ENCODE measurements at places on chromosomes 6 and 20.

GRCh38 chr6:71083308-71083820 lies 126.5 kb upstream of the B3GAT2 start:
- no peak for DNase-seq

DNA sequence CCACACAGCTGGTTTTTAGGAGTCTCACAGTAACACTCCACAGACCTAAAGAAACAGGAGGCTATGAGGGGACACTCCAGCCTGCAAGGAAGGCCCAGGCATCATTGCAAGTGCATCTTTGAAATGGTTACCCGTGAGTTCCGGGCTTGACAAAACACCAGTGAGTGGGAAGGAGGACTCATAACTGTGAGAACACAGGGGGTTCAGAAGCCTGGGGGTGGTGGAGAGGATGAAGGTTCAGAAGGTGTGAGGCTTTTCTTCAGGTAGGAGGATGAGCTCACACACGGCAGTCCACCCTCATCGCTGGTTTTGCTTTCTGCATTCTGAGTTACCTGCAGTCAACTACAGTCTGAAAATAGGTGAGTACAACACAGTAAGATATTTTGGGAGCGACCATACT lies 39.9 kb downstream of the MAP7 start:
- no peak for DNase-seq

- DNase-seq, result no peak
These were observed 391.8 kb downstream of the SAMD5 start for GRCh38 chr6:147900247-147900830.

- DNase-seq, result no peak
These were observed 37.9 kb upstream of the PNRC1 start for GRCh38 chr6:89042664-89043063.

DNA sequence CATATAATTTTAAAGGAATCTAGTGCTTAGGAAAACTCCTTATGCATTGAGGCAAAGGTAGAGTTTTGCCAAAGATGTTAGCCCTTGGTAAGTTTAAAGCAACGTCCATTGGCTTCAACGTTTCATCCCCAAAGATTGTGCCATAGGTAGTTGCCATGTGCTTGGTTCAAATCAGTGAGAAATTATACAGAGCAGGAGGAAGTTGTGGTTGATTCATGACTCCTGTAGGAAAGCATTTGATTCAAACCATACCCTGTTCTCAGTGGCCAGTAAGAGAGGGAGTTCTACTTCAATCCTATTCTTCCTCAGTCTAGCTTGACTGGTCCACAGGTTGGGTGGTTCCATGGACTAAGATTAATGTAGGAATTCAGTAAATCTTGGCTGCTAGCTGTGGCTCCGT lies 535.6 kb downstream of the QKI start:
- no peak for DNase-seq

- DNase-seq, result no peak
These were observed 10.1 kb upstream of the BICRAL start for GRCh38 chr6:42771741-42772100.

DNA sequence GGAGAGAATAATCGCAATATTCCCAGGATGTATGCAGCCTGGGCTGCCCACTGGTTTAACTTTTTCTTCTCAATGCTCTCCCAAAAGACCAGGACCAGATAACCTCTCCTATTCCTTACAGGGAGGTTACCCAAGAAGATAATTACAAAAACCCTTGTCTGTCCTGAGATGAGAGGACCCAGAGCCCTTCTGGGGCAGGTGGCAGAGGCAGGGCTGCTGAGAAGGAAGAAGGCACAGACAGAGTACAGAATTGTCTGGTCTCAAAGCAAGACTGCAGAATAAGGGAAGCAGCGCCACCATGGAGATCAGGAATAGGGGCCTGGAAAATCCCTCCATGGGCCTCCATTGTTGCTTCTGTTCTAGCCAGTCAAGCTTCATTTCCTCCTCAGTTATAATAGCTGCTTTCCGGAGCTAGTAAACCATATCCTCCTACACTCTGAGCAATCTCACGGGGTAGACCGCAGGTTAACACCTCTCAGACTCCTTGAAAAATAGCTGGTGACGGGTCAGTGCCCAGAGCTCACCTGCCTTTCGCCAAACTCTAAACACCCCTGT lies 463 bp upstream of the HLA-DMB start:
- no peak for DNase-seq

DNA sequence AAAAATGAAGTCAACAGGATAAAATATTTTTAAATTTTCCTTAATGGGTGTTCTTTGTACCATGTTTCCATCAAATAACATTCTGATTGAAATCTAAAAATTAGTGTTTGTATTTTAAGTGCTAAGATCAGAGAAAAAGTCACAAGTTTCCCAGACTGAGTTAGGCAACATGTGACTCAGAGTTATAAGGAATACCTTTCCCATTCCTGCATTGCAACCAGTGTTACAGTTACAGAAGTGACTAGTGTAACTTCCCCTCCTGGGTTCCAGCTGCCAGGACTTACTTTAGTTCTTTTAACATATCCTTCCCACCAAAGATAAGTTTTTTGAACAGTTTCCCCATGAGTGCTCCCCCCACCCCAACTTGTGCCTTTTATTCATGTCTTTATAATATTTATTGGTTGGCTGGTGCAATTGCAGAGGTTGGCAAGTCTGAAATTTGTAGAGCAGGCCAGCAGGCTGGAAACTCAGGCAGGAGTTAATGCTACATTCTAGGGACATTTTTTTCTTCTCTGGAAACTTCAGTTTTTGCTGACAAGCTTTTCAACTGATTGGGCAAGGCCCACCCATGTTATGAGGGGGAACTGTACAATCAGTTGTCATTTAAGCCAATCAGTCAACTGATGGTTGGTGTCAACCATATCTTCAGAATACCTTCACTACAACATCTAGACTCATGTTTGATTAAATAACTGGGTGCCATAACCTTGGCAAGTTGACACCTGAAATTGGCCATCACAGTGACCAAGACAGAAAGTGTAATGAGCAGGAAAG lies 22.9 kb upstream of the ESR1 start:
- DNase-seq, result no peak

DNA sequence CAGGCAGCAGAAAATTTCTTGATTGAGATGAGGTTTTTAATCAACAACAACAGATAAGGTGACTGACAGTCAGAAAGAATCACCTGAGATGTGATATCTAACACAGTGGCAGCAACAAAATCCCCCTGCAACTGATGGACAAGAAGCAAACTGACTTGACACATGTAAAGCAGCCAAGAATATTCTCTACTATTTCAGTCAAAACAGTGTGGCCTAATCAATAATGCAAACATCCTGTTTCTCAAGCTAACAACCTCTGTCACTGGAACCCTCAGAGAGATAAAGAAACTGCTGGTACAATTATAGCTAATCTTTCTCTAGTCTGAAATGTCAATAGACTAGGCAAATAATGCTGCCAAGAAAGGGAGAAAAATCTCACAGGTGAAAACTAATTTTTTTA lies 4.6 kb upstream of the CGA start:
- no peak for DNase-seq

DNA sequence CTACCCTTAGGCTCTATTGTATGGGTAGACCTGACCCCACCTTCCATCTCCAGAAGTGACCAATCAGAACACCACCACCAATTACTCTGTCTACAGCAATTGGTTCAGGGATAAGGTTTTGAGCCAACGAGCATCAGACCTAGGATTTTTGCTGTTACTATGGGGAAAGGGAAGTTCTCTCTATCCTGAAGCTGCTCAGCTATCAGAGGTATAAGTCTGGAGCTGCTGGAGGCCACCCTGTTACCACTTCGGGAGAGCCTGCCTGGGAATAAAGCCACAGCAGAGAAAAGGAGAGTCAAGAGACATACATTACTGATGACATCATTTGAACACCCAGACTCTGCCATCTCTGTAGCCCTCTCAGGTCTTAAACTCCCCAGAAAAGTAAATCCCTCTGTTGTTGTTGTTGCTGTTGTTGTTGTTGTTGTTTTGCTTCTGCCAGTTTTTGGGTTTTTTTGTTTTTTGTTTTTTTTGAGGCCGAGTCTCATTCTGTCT lies 94.5 kb downstream of the PREX1 start:
- DNase-seq, result no peak

DNA sequence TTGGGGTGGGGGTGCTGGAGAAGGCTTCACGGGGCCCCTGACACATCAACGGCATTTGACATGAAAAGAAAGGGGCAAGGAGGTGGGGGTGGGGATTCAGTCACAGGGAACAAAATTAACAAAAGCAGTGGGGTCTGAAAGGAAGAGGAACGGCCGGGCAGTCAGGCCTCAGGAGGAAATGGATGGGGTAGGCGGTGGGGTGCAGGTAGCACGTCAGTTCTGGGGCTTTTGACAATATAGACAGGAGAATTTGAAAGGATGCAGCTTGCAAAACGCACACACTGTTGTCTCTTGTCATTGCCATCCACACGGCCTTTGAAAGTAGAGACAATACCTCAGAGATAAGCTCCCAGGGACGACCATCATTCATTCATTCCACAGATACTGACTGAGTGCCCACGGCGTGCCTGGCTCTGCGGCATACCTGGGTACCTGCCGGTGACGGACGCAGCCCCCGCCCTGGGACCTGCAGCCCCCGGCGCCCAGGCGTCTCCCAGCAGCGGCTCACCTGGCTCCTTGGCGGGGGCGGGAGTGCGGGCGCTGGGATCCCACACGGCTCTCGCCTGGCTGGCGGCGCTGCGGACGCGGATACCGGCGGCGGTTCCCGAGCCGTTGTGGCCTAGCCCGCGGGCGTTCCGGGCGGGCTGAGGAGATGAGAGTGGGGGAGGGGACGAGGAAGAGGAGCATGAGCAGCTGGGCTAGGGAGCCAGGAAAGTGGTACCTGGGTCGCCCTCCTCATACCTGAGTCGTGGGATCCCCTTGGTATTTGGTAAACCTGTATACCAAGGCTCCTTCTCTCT lies at the start of gene SLC26A8:
Gene SLC26A8 (minus strand): TSS at position 646 of the 800 bp plus-strand sequence. CDS start 4,934 bp downstream, outside the sequence.
- DNase-seq, result no peak

GRCh38 chr6:21887231-21888185 lies 294.0 kb downstream of the SOX4 start:
- DNase-seq, result no peak

DNA sequence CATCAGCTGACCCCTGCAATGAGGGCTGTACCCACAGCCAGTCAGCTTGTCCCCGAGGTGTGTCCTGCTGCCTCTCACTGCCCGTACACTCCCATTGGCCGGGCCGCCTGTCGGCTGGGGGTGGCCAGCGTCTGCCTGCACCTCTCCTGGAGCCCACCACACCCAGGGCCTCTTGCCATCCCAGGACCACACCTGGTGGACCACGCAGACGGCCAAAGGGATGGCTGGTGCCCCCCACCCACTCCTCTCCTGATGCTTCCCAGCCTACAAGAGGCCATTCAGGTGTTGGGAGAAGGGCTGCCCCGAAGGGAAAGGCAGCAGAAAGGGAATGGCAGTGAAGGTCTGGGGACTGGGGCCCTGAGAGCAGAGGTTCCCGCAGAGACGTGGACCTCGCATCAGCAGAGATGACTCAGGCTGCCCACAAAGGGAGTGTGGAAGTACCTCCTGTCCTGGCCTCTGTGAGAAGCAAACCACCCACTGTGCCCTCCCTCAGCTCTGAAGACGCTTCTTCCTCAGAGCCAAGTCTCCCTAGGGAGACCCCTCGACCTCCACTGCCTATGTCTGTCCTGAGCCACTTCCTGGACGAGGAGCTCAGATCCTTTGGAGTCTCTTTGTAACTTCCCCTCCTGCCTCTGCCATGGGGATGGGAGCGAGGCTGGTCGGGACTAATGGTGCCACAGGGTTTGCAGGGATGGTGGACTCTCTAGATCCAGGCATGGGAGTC lies 60.9 kb downstream of the PYGB start:
- DNase-seq, result no peak

DNA sequence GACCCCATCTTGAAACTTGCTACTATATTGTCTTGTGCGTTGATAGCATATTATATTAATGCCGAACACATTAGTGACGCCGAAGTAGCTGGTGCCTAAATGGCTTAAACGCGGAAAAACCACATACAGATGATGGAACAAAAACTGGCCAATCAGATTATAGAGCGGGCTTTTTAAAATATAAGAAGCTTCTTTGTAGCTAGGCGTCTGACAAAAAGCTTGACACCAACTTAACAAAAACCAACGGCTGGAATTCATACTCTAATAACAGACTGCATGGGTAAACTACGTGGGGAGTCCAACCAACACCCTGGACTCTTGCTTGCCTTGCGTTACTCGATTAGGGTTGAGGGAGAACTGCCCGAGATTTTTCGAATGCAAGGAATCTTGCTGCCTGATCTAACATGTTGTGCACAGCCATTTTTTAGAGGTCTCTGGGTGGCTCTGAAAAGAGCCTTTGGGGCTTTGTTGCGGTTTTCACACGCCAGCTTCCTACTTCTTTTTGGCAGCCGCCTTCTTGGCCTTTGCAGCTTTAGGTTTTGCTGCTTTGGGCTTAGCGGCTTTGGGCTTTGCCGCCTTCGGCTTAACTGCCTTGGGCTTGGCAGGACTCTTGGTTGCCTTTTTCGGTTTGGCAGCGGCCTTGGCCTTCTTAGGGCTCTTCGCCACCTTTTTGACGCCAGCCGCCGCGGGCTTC lies 45.7 kb downstream of the OR2B2 start:
- peak; percentile 61 for DNase-seq

DNA sequence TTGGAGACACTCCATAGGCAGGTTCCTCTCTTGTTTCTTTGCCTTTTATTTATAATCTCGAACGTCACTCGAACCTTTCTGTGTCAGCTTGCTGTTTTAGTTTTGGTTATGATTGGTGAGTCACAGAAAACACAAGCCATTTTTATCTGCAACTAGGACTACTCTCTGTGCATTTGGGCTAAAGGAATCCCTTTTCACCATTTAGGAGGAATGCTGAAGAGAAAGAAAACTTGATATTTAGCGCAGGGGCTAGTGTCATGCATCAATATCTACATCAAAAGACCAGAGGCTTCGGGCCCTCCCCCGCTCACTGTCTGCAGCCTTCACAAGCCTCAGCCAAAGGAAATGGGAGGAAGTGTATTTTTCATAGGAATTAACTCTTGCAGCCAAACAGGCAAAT lies 507.8 kb upstream of the CITED2 start:
- no peak for DNase-seq

GRCh38 chr6:119501798-119502483 lies 152.4 kb upstream of the MAN1A1 start:
- DNase-seq, result no peak

- DNase-seq, result no peak
These were observed 211.9 kb upstream of the PMEPA1 start for GRCh38 chr20:57921676-57922075.

DNA sequence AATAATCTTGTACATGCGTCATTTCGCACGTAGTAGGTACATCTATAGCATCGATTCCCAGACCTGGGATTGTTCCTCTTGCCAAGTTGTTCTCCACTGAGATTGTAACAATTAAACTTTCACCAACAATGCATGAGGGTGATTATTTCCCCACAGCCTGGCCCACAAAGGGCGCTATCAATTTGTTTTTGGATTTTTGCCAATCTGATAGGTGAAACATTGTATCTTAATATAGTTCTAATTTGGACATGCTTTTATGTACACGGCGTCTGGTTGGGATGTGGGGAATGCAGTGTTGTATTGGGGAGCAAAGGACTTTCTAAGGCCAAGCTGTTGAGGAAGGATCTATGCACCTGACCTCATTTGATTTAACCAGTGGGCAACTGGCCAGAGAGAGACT lies 59.5 kb downstream of the VEGFA start:
- no peak for DNase-seq
